Activated CD4-positive, alpha-beta T cell treated with anti-CD3 and anti-CD28 coated beads, Interleukin-2, amount 50 U/mL, for 1 hour (primary cell): ENCODE measurements at places on chromosomes 7 and 10.

GRCh38 chr10:79142522-79143309 lies 74.0 kb downstream of the ZMIZ1 start:
- no peak for DNase-seq

GRCh38 chr10:125343983-125344382 lies 183.6 kb upstream of the CTBP2 start:
- DNase-seq = no peak

DNA sequence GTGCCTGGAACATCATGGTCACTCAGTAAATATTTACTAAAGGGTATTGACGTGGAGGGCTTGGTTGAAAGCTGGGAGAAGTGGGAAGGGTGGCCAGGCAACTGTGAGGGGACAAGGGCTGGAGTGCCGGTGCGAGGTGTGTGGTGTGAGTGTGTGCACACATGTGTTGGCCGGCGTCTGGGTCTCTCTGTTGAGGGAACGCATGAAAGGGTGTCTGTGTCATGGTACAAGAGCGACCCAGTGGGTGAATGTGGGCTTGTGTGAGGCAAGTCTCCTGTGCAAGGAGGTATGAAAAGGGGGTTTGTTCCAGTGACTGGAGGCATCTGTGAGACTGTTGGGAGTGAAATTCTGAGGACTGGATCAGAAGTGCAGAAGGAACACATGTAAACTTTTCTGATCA lies 29.4 kb upstream of the UCMA start:
- no peak for DNase-seq

GRCh38 chr10:77196614-77197013 lies 441.0 kb downstream of the KCNMA1 start:
- no peak for DNase-seq

DNA sequence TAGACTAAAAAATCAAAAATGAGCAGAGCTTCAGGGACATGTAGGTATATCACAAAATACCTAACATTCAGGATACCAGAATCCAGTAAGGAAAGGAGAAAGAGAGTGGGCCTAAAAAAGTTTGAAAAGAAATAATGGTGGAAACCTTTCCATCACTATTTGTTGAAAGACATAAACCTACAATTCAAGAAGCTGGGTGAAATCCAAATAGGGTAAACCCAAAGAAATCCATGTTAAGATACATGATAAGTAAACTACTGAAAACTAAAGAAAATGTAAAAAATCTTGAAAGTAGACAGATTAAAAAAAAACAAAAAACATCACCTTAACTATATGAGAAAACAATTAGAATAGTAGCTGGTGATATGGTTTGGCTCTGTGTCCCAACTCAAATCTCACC lies 76.7 kb upstream of the COMTD1 start:
- DNase-seq = no peak

- no peak for DNase-seq
These were observed 62.2 kb downstream of the ANKRD61 start for GRCh38 chr7:6093375-6093774.

DNA sequence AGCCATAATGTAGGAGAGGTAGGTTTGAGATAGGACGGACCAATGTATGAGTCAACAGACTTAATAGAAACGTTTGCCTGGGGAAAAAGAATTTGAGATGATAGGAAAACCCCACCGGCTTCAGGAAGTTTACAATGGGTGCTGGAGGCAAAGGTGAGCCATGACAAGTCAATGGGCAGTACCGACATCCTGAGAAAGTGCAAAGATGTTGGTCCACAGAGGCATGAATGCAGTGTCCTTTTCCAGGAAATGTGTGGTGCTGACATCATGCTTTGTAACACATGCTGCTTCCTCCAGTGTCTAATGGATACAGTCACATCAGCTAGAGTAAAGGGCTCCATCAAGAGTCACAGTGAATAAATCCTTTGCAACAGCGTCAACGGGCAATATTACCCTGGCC lies 533.6 kb downstream of the INHBA start:
- DNase-seq = no peak

DNA sequence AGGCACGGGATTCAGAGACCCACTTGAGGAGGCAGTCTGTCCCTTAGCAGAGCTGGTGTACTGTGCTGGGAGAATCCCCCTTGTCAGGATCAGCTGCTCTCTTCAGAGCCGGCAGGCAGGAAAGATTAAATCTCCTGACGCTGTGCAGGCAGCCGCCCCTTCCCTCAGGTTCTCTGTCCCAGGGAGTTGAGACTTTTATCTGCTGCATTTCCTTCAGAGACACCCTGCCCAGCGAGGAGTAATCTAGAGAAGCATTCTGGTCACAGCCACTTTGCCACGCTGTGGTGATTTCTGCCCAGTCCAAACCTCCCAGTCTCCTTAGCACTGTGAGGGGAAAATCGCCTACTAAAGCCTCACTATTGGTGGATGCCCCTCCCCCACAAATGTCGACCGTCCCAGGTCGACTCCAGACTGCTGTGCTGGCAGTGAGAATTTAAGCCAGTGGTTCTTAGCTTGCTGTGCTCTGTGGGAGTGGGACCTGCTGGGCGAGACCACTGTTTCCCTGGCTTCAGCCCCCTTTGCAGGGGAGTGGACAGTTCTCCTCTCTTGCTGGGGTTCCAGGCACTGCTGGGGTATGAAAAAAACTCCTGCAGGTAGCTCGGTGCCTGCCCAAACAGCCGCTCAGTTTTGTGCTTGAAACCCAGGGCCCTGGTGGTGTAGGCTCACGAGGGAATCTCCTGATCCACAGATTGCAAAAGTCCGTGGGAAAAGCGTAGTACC lies 265.4 kb downstream of the ZWINT start:
- no peak for DNase-seq

DNA sequence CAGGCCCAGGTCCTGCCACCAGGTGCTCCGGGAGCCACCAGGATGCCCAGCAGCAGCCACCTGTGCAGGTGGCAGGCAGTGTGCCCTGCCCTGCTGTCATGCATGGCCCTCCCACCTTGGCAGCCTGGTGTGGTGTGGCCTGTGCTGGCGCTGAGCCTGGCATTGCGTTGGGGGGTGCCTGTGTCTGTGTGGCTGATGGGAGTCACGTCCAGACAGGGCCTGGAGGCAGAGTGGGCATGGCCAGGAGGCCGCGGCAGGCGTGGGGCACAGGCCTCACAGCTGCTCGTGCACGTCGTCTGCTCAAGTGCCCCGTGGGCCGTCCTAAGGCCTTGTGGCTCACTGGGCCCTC lies 8.7 kb downstream of the TTYH3 start:
- no peak for DNase-seq

- DNase-seq = peak; percentile 6
These were observed 16.8 kb downstream of the OSBPL3 start for GRCh38 chr7:24963218-24963617.

- no peak for DNase-seq
These were observed 31.6 kb downstream of the ST7 start for GRCh38 chr7:116984917-116985316.

DNA sequence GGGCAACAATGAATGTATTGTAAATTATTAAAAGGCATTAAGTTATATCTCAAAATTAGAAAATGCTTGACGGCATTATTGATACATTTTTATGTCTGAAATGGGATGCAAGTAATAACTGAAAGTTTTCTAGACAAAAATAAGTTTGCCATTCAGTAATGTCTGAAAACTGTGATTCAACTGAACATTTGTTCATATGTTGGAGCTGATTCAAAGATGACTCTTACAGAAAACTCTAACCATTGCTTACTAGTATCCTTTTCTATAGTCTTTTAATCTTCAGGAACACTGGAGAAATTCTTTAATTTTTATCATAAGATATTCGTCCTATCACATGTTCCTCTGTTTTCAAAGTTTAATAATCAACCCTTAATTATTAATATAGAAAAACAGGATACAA lies 71.1 kb upstream of the TFEC start:
- DNase-seq = no peak

- DNase-seq = no peak
These were observed 399.2 kb downstream of the SORCS1 start for GRCh38 chr10:106765241-106765754.

DNA sequence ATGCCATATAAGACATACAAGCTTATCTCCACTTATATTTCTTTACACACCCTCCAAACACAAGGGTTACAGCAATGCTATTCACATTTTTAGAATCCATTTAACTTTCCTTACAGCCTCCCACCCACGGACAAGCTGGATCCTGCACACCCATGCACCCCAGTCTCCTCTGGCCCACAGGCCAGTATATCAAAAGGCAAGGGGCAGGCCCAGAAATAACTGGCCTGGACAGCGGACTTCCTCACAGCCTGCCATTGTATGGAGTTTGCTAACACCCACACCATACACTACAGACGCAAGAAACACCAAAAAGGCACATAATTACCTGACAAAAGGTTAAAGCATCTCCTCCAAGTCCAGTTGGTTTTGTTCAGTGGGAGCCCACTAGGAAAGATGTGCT lies 12.0 kb downstream of the HOXA4 start:
- no peak for DNase-seq
